Right cardiac atrium (tissue), 5 donors: ENCODE measurements at places on chromosomes 2 and 18. TPM values are rescaled to one million over a fixed set of nuclear protein-coding genes. Genes with fewer than 3 reads are reported as not detected.

DNA sequence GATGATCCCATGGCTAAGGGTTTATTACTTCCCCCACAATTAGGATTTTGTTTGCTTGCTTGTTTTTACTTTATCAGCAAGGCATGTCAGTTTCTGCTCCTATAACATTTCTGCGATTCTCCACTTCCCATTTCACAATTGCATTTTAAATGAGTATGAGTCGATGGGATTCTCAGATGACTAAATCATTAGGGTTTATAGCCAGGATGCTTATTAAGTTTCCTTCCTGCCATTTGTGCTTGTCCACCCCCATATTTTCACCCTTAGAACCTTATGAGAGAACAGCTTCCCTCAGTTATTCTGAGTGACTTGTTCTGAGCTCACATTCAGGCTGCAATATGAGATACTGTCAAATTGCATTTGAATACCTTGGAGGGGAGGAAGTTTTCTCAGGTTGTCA, 37.9 kb upstream of the C1GALT1C1L start:
- DNase-seq = no peak

GRCh38 chr2:98505971-98506664, 61.5 kb downstream of the INPP4A start:
- DNase-seq = no peak

DNA sequence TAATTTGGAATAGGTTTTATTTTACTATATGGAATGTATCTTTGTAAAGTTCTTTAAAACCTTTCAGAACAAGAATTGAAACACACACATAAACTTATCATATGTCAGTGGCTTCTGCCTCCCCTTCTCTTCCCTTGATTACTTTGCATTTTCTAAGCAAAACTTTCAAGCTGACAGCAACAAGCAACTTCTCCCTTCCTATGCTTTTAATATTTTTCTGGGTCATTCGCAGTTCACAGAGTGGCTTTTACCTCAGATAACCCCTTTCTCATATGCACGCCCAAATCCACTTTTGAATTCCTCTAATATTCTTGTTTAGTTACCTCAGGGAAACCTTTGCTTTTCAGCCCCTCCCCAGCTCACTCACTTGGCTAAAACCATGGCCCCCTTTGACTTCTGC, 36.7 kb upstream of the CDC42EP3 start:
- DNase-seq = no peak

GRCh38 chr2:127859712-127860085, 1.7 kb upstream of the POLR2D start:
- DNase-seq = peak; percentile 56

DNA sequence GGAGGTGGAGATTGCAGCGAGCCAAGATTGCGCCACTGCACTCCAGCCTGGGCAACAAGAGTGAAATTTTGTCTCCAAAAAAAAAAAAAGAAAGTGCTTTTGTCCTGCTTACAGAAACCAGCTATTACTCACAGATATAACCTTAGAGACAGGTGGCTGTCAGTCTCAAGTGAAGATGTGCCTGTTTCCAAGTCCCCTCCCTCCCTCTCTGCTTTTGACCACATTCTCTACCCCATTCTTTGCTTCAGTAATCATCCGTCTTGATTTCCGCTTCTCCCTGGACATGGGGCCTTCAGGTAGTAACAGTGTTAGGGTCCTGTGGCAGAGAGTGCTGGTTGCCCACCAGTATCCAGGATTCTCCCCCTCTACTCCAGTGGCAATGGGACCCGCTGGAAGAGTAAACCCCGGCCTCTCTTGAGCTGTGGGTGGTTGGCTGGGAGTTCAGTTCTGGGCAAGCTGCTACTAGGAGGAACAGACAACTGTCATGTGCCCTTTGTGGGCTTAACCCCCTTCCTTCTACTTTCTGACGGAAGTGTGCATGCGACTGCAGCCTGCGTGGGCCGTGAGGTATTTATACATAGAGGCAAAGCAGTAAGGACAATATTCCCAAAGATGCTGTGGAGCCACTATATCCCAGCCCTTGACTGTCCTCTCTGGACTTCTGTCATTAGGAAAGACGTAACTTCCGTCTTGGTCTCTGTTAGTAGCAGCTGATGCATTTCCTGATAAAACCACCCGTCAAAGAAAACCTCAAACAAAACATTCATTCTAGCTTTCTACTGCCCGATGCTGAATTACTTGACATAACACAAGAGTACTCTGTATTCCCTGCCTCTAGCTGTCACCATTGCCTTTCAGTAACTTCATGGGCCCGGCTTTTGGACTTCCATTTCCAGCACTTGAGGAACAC, 17.8 kb downstream of the PDCL3 start:
- DNase-seq = no peak

DNA sequence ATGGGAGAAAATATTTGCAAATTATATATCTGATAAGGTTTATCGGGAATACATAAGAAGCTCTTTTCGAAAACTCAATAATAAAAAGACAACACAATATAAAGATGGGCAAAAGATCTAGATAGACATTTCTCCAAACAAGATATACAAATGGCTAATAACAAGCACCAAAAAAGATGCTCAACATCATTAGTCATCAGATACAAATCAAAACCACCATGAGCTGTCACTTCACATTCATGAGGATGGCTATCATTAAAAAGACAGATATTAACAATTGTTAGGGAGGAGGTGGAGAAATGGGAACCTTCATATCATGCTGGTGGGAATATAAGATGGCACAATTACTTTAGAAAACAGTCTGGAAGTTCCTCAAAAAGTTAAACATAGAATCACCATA, 48.1 kb downstream of the HS1BP3 start:
- DNase-seq = no peak

GRCh38 chr2:171852366-171852888, 41.6 kb downstream of the SLC25A12 start:
- DNase-seq = no peak

DNA sequence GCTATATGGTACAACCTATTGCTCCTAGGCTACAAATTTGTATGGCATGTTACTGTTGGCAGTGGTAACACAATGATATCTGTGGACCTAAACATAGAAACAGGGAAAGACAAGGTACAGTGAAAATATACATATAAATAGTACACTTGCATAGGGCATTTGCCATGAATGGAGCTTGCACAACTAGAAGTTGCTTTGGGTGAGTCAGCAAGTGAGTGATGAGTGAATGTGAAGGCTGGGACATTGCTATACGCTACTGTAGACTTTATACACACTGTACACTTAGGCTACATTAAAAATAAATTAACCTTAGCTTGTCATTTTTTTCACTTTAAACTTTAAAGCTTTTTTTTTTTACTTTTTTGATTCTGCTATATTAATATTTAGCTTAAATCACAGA, 500.0 kb upstream of the SETBP1 start:
- no peak for DNase-seq

- DNase-seq = no peak
Observed at GRCh38 chr2:190554357-190555006, 20.0 kb upstream of the NEMP2 start.

- DNase-seq = no peak
Observed at GRCh38 chr2:143787674-143788073, 658.5 kb downstream of the ARHGAP15 start.

- DNase-seq = peak; percentile 43
Observed at GRCh38 chr2:86704459-86704971, 15.6 kb upstream of the RMND5A start.

DNA sequence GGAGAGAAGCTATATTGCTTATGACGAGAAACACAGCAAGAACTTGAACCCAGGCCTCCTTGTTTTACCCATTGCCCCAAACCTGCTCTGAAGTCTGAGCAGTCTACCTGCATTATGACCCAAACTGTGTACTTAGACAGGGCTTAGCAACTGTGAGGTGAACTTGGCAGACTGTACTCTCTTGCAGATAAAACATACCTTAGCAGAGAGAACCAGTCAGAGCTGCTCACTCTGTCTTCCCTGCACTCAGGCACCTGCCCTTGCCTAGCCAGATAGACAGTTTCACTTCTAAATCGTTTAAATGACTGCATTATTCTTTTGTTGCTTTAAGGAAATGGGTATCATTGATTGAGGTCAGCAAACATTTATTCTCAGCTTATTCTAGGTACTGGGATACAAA, 20.3 kb downstream of the ITPRID2 start:
- DNase-seq = no peak

DNA sequence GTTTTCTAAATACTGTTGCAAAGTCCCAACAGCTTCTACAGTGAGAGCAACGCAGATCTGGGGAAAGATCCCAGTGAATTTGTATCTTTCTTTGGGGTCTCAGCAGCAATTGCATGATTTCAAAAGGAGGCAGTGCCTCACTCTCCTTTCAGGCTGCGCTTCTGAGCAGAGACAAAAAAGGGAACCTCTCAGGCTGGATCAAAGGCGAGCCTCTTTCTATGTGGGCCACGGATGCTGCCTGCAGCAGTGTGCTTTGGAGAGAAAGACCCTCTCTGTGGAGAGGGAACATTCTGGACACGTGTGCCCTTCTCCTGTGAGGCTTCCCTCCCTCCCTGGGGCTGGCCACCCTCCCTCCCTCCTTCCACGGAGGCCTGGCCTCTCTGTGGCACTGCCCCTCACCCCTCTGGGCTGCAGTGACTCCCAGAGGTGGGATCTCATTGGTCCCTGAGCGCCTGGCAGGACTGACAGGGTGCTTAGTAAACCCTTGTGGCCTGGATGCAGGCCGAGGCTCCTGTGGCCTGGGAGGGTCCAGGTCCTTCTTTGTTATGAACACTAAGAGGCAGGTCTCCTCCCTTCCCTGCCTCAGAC, 21.6 kb upstream of the PDIA6 start:
- no peak for DNase-seq

DNA sequence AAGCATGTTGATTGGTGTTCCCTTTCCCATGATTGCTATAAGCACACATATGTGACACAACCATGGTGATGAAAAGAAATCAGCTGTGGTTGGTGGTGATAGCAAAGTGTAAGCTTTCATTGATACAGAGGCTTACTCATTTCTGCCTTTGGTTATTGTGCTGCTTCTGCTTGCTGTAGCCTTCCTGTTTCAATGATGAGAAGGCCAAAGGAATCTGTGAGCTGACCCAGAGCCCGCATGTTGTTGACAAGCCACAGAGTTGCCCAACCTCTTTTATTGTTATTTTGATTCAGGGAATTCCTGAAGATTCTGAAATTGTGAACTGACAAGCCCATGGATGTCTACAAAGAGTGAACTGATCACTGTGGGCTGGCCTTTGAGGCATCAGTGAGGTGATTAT, 164.4 kb downstream of the TMEFF2 start:
- DNase-seq = no peak

- DNase-seq = peak; percentile 62
Observed at GRCh38 chr2:191150600-191151330, at the start of gene STAT4. TSS of gene STAT4 (minus strand) at chr2:191150994. CDS start at chr2:191148203, 2,791 bp downstream.

DNA sequence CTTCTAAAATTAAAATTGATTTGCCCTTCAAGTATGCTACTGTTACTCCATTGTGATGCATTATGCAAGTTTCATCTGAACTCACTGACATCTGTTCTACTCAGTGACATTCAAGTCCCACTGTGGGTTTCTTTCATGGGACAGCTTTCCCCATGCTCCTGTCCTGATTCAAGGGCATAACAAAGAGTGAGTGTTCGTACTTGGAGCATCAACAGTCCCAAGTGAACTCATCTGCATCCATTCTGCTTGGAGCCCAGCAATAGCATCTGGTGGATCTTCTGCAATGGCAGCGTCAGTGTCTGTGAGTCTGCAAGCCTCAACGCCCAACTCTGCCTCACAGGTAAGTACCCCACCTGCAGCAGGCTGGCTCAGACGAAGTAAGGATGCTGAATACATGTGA, 27.5 kb downstream of the BUB1 start:
- DNase-seq = no peak

GRCh38 chr18:490024-490366, 10.5 kb downstream of the COLEC12 start:
- no peak for DNase-seq

GRCh38 chr2:102509749-102510148, 36.7 kb downstream of the SLC9A4 start:
- DNase-seq = no peak

- no peak for DNase-seq
Observed at GRCh38 chr2:70656421-70657010, 102.9 kb upstream of the TGFA start.

GRCh38 chr2:161039071-161039470, 121.2 kb upstream of the TANK start:
- no peak for DNase-seq

GRCh38 chr2:9221223-9221622, 14.6 kb downstream of the ASAP2 start:
- DNase-seq = no peak

GRCh38 chr2:67604360-67604759, 207.2 kb downstream of the ETAA1 start:
- DNase-seq = no peak

DNA sequence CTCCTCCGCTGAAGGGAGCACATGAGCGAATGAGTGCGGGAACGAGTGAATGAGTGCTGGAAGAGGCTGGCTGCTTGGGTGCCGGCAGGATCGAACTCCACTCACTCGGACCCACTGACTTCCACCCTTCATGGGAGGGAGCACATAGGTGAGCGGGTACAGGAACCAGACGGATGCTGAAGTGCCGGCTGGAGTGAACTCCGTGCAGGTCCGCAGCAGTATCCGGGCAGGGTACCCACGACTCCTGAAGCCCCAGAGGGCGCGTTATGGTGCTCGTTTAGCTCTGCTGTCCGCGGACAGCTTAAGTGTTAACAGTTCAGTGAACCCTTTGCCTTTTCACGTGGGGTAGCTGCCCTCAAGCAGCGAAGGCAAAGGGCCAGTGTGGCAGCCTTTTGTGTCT, 23.2 kb downstream of the RPRM start:
- DNase-seq = no peak

- DNase-seq = no peak
Observed at GRCh38 chr2:174003720-174004695, 38.8 kb upstream of the SP3 start.

GRCh38 chr18:31880186-31880898, 62.6 kb downstream of the TRAPPC8 start:
- DNase-seq = no peak

DNA sequence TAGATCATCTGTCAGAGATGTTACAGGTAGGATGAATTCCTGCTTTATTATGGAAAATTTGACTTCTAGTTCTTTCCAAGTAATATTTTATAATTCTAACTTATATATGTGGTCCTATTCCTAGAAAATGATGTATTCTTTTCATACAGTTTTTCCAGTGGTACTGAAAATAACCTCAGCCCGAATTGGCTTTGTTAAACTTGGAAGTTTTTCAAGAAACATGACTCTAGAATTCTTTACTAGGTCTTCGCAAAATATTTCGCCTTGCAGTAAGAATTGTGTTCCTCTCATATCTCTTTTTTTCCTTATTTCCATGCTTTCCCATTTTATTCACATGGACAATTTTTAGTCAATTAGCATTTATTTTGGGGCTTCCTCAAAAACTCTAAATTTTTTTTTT, 60.5 kb downstream of the BMPR2 start:
- no peak for DNase-seq

DNA sequence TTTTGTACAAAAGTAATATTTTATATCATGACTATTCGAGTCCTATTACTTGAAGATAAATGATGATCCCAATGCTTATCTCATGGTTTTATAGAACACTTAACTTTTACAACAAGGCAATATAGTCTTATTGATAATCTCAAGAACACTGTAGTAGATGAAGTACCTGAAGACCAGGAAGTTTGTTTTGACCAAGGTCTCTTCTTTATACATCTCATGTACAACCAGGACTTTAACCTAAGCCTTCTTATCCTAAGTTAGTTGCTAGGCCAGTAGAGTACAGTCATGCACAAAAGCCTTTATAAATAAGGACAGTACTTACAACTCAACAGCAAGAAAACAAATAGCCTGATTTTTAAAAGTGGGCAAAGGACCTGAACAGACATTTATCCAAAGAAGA, 147.7 kb upstream of the NOSTRIN start:
- DNase-seq = no peak

GRCh38 chr2:32732912-32733472, 105.1 kb downstream of the TTC27 start:
- DNase-seq = no peak

Gene GPBAR1
- total RNA-seq = 5.2 TPM

Gene UBXN4
- total RNA-seq = 60.0 TPM

Gene COLEC12
- 10.6 TPM for total RNA-seq

Gene DNAH6
- total RNA-seq = 0.47 TPM

Gene GPR39
- total RNA-seq = not detected
